ENCODE measurements at places on chromosomes 6 and 20. TPM values are rescaled to one million over a fixed set of nuclear protein-coding genes. Genes with fewer than 3 reads are reported as not detected.

GRCh38 chr6:131013495-131013894, 49.5 kb downstream of the EPB41L2 start:
- DNase-seq, result peak; percentile 62

- peak; percentile 19 for DNase-seq
Measured at GRCh38 chr20:9262653-9263194, 193.8 kb downstream of the PLCB4 start.

DNA sequence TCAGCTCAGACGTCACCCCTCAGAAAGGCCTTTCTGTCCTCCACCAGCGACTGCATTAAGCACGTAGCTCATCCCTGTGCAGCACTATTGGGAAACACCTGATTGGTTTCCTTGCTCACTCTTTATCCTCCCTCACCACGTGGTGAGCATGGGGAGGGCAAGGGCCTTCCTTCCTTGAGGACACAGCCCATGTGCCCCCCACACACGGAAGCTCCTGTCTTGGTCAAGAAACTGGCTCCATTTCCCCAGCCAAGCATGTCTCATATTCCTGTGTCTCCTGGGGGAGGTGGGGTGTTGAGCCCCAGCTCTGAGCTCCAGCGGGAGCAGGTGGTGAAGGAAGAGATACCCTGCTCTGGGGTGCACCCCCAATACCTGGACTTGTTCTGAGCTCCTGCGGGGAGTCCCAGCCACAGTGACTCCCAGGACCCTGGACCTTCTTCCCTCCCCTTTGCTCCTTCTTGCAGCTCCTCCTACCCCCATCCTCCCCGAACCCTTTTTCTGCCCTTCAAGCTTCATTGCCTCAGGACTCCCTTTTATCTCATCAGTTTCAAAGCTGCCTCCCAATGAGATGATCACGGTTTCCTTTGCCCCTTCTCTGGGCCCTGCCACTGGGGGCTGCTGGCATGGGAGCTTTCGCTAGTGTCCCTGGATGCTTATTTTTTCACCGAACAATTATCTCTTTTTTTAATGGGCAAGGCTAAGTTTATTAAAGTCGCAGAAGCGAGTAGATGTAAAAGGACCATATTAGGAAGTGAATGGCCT, 230.1 kb downstream of the TFAP2C start:
- peak; percentile 62 for DNase-seq

DNA sequence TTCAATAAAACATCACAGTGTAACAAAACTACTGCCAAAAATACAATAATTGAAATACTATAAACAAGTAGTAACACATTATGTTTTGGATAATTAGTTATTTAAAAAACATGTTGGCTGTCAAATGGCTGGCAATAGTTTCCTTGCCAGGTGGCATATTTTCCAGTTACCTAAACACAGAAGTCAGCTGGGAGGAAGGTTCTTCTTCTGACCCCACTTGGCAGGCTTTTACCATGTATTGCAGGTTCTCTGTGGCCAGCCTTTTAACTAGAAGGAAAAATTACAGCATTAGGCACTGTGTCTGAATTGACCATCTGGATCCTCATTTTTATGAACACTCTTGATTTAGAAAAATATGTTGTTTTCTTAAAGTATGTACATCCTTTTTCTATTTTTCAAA, 131.4 kb downstream of the MMS22L start:
- no peak for DNase-seq

- DNase-seq, result no peak
Measured at GRCh38 chr6:156691018-156691417, 86.2 kb upstream of the ARID1B start.

- DNase-seq, result no peak
Measured at GRCh38 chr20:59664421-59664941, 60.1 kb downstream of the PHACTR3 start.

GRCh38 chr20:16098890-16099639, 474.2 kb downstream of the KIF16B start:
- no peak for DNase-seq

DNA sequence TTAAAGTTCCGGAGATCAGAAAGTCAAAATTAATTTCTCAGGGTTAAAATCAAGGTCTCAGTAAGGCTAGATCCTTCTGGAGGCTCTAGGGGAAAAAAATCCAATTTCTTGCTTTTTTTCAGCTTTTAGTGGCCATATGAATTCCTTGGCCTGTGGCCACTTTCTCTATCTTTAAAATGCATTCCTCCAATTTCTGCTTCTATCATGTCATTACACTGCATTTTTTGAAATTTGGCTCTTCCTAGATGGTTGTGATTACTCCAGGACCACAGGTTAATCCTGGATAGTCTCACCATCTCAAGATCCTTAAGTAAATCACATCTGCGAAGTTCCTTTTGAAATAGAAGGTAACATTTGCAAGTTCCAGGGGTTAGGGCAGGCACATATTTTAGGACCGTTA, 1294.9 kb upstream of the CITED2 start:
- no peak for DNase-seq

GRCh38 chr6:33297956-33298772, 578 bp downstream of the RGL2 start:
- DNase-seq, result peak; percentile 77

DNA sequence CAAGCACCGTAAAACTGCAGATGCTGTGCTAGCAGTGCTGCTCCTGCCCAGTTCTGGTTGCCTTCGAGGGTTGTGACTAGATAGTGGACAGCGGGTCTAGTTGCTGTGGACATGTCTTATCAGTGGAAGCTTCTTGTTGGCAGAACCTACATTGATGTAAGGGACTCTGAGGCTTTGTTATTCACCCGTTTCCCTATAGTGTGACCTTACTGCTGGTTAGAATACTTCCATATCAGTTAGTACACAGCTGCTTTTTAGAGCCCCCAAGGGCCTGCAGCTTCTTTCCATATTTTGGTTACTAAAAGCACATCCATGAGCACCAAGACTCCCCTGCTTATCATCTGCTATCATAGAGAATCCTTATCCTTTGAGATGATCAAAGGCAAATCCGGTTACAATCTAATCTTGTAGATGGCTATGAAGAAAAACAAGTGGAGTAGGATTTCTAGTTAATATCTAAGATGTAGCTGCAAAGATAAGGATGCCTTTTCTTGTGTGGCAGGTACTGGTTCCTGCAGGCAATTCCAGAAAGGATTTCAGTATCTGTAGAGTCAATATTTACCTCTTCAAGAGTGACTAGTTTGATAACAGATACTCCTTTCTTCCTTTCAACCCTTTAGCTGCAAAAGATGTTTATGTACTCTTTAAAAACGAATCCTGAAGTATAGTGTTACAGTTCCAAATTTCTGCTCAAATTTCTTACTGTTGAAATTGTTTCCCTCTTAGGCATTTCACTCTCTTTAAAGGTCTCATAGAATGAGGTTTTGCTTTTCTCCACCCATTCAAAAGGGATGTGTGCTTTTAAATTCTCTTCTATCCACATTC, 163.6 kb downstream of the JARID2 start:
- DNase-seq, result no peak

- DNase-seq, result no peak
Measured at GRCh38 chr6:150491131-150491810, 108.4 kb upstream of the PLEKHG1 start.

DNA sequence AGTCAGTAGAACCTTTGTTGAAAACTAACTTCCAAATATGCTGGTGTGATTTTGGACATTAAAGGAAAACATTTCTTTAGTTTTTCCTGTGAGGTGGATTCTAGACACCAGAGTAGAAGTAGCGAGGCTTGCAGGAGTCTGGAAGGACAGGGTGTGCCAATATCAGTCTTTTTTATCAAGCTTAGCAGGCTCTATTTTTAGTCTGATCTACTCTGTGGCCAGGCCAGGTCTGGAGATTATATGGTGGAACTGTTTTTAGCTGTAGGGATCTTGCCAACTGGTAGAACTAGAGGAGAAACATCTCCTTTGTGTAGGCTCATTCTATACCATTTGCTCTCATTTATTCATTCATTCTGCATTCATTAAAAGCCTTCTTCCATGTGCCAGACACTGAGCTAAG, 42.7 kb downstream of the LRP11 start:
- DNase-seq, result no peak

GRCh38 chr6:157800420-157801237, 22.4 kb upstream of the SNX9 start:
- no peak for DNase-seq

- DNase-seq, result no peak
Measured at GRCh38 chr20:34570859-34571306, 12.4 kb downstream of the MAP1LC3A start.

GRCh38 chr20:21323640-21324039, 20.5 kb downstream of the XRN2 start:
- DNase-seq, result no peak

- no peak for DNase-seq
Measured at GRCh38 chr20:4929686-4930397, 71.5 kb downstream of the SLC23A2 start.

GRCh38 chr6:113879186-113880096, 22.3 kb downstream of the MARCKS start:
- DNase-seq, result peak; percentile 69

GRCh38 chr20:1121429-1121828, 3.0 kb downstream of the PSMF1 start:
- no peak for DNase-seq

GRCh38 chr6:137821491-137821890, 45.6 kb upstream of the TNFAIP3 start:
- DNase-seq, result no peak

GRCh38 chr20:32945710-32946221, 58.5 kb downstream of the SUN5 start:
- DNase-seq, result peak; percentile 9

GRCh38 chr6:3962291-3963280, 113.4 kb downstream of the FAM50B start:
- DNase-seq, result no peak

- no peak for DNase-seq
Measured at GRCh38 chr6:45513213-45513618, 135.5 kb upstream of the SUPT3H start.

DNA sequence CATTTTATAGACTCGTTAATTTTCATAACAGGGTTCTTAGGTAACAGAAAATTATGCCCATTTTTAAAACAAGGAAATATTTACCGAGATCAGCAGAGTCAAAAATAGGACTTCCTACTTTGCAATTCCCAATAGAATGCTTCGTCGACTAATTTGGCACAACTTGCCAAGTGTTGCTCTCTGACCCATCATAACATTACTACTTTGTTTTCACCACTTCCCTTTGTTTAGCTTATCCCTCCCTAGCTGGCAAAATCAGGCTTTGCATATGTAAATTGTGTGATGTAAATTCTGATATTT, 914 bp upstream of the RANBP9 start:
- DNase-seq, result no peak

GRCh38 chr6:72288592-72288991, 333.3 kb upstream of the KCNQ5 start:
- DNase-seq, result no peak

GRCh38 chr20:47041396-47041899, 146.8 kb downstream of the EYA2 start:
- DNase-seq, result no peak

- DNase-seq, result no peak
Measured at GRCh38 chr20:15339264-15339663, 1001.9 kb upstream of the FLRT3 start.

- no peak for DNase-seq
Measured at GRCh38 chr6:134512981-134513391, 195.1 kb upstream of the SGK1 start.

DNA sequence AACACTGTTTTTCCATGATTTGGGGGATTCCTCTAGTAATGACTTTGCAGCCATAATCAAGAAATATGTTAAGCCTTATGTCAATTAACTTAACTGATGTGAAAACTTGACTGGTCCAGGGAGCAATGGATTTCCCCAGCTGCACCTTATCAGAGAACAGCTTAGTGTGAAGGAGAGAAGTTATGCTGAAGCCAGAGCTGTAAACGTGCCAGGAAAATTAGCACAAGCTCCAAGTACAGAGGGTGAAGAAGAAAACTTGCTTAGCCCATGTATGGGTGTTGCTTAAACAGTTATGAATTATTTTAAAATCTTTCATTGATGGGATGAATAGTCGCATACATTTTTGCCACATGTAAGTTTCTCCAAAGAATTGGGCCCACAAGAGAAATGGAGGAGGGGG, 214.9 kb upstream of the RNF217 start:
- DNase-seq, result peak; percentile 46

GRCh38 chr6:26065952-26066380, 21.3 kb upstream of the HFE start:
- peak; percentile 87 for DNase-seq

DNA sequence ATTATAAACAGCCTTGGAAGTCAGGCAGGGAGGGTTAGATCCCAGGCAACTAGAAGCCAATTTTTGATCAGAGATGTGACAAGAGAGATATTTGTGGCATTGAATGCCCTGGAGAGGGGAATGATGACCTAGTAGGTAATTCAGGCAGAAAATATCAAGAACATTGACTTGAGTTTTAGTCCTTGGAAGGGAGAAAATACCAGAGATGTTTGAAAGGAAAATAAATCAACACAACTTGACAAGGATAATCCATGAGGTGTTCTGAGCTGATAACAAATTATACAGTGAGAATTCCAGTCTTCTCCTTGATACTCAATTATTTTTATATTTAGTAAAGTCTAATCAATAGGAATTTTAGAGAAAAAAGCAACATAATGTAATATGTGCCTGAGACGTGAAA, 10.6 kb upstream of the MARCKS start:
- DNase-seq, result no peak

DNA sequence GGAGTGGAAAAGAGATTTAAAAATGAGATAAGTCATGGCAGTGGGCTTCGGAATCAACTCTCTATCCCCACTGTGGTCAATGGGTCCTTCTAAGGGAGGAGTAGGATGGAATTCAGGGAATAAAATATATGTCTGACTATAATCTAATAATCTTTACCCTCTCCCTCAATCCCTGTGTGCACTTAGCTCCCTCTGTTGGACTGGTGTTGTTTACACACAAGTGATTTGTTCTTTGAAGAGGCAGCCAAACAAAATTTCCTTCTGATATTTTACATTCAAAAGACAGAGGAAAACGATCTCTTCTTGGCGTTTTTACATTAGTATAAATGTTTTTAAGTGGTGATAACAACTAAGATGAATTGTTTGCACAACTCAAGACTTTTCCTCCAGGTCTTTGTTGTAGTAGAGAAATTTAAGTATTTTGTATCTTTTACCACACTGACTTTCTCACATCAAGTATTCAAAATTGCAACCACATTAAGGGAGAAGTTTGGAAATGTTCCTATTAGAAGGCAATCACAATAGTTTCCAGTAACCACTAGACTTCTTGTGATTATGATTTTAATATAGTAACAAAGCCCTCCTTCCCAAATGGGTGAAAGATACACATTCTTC, 317.8 kb downstream of the CENPW start:
- DNase-seq, result peak; percentile 47

The CST5 gene
- polyA plus RNA-seq, result 0.30 TPM

The FRMD1 gene
- polyA plus RNA-seq, result 16.9 TPM

The BCL2L1 gene
- 81.1 TPM for polyA plus RNA-seq

The HEY2 gene
- polyA plus RNA-seq, result 7.2 TPM

The APOBEC2 gene
- polyA plus RNA-seq, result 0.71 TPM

The RBM38 gene
- 26.8 TPM for polyA plus RNA-seq

The PSMF1 gene
- 134 TPM for polyA plus RNA-seq

The CDSN gene
- not detected for polyA plus RNA-seq

The MED20 gene
- polyA plus RNA-seq, result 35.4 TPM

The PTCRA gene
- polyA plus RNA-seq, result 0.41 TPM

The L3MBTL3 gene
- 21.0 TPM for polyA plus RNA-seq

The HIVEP2 gene
- polyA plus RNA-seq, result 13.4 TPM
